Camera-type eye (tissue), 1 donor: ENCODE measurements at places on chromosomes 5 and 9. TPM values are rescaled to one million over a fixed set of nuclear protein-coding genes. Genes with fewer than 3 reads are reported as not detected.

HMMR gene
- total RNA-seq: 8.6 TPM

CCL28 gene
- 13.4 TPM for total RNA-seq

C9orf153 gene
- total RNA-seq: 1.2 TPM

KCNMB1 gene
- 1.4 TPM for total RNA-seq

NUTM2F gene
- total RNA-seq: not detected

DRD1 gene
- 6.8 TPM for total RNA-seq

TMCO6 gene
- 54.8 TPM for total RNA-seq

CDKN2B gene
- 6.2 TPM for total RNA-seq

DENND4C gene
- 180 TPM for total RNA-seq

PCDHB3 gene
- 10.6 TPM for total RNA-seq

LCN15 gene
- not detected for total RNA-seq

SLCO6A1 gene
- not detected for total RNA-seq

CTNND2 gene
- total RNA-seq: 37.3 TPM

ARHGEF39 gene
- 1.9 TPM for total RNA-seq

SPINK13 gene
- total RNA-seq: not detected

PTGR1 gene
- 44.8 TPM for total RNA-seq

TMEM252 gene
- total RNA-seq: not detected

IQGAP2 gene
- total RNA-seq: 57.8 TPM

DBH gene
- total RNA-seq: 0.11 TPM

RNF183 gene
- 0.66 TPM for total RNA-seq

ANXA2R gene
- total RNA-seq: 1.8 TPM

DPH7 gene
- 40.6 TPM for total RNA-seq

GAPT gene
- 0.77 TPM for total RNA-seq

ZNF354C gene
- 38.3 TPM for total RNA-seq

PCDHGA2 gene
- 15.8 TPM for total RNA-seq

GFPT2 gene
- 17.5 TPM for total RNA-seq
